ENCODE measurements at places on chromosomes 12 and 14.
A peak's percentile ranks its signal among the peaks of the same experiment; 100 is the strongest.

- peak; percentile 27 for DNase-seq
Measured at GRCh38 chr12:50546441-50547318, 41.9 kb downstream of the DIP2B start.

DNA sequence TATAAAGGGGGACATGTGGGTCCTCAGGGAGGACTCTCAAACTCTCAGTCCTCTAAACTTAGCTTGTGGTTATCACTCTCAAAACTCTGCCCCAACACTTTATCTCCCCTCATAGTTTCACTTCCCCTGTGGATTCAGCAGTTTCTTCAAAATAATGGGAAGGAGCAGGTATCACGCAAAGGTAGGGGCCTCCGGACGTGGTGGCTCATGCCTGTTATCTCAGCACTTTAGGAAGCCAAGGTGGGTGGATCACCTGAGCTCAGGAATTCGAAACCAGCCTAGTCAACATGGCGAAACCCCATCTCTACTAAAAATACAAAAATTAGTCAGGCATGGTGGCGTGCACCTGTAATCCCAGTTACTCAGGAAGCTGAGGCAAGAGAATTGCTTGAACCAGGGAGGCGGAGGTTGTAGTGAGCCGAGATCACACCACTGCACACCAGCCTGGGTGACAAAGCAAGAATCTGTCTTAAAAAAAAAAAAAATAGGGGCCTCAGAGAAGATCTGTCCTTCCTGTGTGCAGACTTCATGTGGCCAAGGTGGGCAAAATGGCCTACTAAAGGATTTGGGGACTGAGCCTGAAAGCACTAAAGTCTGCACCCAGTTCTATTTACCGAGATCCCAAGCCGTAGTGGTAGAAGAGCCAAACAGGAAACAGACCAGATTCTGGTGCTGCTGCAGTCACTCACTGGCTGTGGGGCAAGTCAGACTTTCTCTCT lies 6.4 kb downstream of the ITGB7 start:
- no peak for DNase-seq

DNA sequence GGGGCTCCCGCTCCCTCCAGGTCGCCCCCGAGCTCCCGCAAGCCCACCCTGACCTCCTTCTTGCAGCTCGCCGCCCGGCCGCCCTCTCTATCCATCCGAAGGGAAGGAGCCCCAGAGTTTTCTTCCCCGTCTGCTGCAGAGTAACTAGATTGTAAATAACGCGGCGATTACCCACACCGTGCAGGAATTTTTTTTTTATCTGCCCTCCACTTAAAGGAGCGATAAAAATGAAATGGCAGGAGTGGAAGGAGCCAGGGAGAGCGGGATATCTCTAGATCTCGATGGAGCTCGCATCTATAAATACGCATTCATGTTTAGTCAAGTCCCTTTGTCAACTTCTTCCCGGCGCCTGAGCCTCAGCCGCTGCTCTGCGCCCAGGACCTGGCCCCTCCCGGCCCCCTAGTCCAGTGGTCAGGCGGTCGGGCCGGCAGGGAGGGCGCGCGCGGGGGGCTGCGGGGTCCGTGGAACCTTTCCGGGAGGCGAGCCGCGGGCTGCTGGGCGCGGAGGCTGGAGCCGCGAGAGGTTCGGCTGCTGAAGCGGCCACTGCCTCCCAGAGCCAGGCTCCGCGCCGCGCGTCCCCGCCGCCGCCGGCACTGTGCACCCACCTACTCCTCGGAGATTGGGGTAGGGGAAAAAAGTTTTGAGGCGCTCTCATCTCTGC lies 386.0 kb downstream of the BCAT1 start:
- peak; percentile 30 for DNase-seq

GRCh38 chr12:114448618-114448933 lies 42.6 kb upstream of the TBX5 start:
- DNase-seq = no peak

- no peak for DNase-seq
Measured at GRCh38 chr12:105548626-105549025, 218.1 kb downstream of the C12orf75 start.

Data from EL (cell line).